ENCODE measurements at places on chromosomes 13 and 19.
A peak's percentile ranks its signal among the peaks of the same experiment; 100 is the strongest.

DNA sequence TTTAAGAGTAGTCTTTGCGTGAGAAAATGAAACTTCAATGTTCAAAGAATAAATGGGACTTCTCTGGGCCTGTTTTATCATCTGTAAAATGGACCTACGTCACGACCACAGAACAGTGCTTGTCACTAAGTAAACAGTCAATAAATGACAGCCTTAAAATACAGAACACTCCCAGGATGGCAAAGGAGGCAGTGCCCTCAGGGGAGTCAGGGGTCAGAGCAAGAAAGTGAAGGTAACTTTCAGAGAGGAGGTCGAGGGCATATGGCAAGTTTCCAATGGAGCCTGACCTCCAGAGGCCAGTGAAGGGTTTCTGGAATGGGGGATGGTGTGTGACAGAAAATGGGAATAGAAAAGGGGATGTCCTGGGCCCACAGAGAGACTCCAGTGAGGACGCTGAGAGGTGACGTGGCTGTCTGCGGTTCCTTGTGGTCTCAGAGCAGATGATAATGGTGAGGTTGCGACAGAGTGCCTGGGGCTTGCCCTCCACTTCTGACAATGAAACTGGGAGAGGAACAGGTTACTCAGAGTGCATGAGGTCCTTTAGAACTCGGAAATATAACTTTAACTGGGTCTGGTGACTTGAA lies 91.8 kb downstream of the UBL3 start:
- DNase-seq, result peak; percentile 97

GRCh38 chr19:42111384-42111783 lies 20.9 kb downstream of the POU2F2 start:
- no peak for DNase-seq

DNA sequence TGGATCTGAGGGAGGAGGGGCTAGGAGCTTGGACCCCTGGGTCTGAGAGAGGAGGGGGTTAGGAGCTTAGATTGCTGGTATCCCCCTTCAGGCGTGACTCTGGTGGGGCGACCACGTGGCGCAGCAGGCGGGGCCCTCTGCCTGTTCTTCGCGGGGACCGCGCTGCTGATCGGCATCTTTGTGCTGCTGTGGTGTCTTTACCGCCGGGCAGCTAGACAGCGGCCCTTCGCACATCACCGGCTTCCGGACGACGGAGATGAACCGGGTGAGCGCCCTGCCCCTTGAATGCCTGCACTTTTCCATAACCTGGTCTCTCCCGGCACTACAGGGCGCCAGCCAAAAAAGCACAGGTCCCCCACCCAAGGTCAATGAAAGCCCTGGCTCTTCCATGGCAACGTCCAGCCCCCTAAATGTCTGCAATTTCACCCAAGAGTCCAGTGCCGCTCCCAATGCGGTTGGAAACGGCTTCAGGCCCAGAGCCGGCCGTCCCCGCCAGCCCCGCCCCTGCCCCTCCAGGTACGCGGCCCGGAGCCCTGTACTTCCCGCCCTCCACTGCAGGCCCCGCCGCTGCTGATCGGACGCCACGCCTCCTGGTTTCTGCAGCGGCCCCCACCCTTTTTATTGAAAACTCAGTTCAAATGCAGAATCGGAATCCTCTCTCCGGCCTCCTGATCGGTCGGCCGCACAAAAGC lies 2.8 kb downstream of the GFY start:
- no peak for DNase-seq

GRCh38 chr13:109779876-109780510 lies 6.4 kb downstream of the IRS2 start:
- no peak for DNase-seq

DNA sequence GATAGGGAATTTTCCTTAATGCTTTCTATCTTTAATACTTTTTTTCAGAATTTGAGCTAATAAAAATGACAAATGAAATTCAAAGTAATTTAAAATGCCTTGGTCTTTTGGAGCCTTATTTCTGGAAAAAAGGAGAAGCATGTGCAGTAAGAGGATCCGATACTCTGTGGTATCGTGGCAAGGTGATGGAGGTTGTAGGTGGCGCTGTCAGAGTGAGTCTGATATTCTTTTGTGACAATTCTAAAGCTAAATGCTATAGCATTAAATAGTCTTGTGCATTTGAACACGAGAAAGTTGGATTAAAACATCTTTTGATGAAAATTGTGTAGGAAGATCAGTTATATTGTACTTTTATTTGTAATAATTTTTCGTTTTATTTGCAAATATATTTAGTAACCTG lies 95.0 kb downstream of the RNF17 start:
- no peak for DNase-seq

- peak; percentile 72 for DNase-seq
These were observed 6.4 kb downstream of the TNFSF14 start for GRCh38 chr19:6663236-6664201.

DNA sequence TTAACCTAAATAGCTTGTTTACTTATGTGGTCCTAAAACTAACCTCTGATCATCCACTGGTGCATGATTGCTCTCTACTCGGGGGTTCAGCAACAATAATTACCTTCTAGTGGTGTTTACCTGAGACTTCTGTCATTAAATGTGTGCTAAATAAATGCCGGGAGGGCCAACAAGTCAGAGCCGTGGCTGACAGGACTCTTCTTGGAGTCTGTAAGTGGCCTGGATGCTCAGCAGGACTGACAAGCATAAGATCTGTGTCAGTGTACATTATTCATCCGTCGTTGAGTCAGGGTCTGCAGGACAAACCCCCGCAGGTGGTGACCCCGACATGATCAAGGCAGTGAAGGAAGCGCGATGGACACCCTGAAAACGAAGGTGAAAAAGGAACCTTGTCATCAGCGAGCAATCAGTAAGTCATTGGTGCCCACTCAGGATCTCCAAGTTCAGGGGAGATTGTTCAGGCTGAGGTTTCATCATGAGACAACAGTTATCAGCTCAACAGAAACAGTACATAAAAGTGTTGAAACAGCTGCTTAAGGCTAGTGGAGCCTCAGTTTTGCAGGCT lies 1466.9 kb downstream of the UQCRFS1 start:
- DNase-seq, result no peak

DNA sequence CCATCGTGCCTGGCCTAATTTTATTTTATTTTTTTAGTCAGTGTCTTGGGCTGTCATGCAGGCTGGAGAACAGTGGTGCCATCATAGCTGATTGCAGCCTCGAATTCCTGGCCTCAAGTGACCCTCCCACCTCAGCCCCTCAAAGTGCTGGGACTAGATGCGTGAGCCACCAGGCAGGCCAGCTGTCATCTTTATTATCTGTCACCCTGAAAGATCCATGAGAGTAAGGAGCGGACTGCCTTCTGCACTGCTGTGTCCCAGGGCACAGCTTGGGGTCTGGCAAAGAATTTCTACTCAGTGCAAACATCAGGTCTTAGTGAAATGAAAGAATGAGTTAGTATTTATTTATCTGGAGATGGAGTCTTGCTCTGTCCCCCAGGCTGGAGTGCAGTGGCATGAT lies 9.5 kb upstream of the TLE5 start:
- no peak for DNase-seq

- DNase-seq, result no peak
These were observed 4.6 kb downstream of the UBA2 start for GRCh38 chr19:34432797-34433196.

DNA sequence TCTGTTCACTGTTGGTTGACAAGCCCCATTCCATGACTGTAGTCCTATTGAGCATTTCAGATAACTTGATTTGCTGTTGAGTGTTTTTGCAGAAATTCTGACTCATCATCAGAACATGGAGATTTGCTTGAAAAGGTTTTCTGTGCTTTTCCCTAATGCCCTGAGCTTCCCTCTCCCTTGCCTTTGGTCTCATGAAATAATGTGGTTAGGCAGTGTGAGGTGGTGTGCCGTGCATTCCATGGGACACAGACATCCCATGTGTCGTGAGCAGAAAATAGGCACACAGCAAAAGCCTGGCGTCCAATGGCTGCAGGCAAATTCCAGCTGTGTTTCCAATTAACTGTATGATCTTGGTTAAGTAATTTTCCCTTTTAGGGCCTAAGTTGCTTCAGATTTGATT lies 197.4 kb downstream of the DLEU7 start:
- no peak for DNase-seq

DNA sequence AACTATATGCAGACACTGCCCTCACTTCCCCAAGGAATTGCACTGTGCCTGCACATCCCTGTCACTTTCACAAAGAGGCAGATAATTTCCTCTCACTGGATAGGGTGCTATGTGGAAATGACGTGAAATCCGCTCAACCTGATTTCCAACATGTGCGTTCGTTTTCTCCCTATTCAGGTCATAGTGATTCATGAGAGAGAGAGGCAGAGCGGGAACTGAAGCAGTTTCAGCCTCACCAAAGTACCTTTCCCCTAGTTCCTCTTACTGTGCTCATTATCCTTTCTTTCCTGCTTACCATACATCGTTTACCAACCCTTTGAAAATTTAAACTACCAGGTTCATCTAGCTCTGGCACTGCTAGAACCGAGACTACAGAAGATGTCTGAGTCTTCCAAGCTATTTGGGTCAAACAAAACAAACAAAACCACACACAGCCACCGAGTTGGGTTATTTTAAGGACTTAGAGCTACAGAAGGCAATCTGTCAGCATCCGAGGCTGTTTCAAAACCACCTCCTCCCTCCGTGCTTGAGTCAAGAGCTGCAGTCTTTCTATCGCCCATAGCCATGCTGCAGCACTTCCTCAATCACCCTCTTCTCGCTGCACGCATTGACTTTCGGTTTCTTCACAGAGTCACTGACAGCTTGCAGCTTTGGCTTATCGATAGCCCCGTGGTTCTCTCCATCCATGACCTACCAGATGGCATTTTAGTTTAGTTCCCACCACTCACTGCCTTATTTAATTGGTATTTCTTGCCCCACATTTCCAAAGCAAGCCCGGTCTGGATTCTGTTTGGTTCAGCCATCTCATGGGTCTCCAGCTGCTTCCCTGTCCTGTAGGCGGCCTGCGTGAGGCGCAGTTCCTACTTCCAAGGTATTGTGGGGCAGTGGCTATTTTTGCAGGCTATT lies 1395.8 kb downstream of the EFNB2 start:
- peak; percentile 74 for DNase-seq

DNA sequence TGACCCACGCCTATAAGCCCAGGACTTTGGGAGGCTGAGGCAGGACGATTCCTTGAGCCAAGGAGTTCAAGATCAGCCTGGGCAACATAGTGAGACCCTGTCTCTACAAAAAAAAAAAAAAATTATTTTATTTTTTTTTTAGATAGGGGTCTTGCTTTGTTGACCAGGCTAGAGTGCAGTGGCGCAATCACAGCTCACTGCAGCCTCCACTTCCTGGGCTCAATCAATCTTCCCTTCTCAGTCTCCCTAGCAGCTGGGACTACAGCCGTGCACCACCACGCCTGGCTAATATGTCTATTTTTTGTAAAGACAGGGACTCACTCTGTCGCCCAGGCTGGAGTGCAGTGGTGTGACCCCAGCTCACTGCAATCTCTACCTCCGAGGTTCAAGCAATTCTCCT lies 4.7 kb downstream of the C19orf38 start:
- DNase-seq, result no peak

DNA sequence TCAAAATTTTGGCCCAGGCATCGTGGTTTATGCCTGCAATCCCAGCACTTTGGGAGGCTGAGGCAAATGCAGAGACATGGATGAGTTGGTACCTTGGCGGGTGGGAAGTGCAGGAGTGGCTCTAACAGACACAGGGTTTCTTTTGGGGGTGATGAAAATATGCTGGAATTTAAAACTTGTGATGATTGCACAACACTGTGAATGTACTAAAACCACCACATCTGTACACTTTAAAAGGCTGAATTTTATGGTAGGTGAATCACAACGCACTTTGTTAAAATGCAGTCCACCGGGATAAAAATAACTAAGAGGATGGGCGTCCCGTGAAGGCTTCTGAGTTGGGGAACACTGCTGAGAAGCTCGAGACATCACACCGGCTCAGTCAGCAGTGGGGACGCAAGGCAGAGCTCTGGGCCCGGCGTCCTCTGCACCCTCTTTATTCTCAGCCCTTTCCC lies 47.1 kb downstream of the MLLT1 start:
- DNase-seq, result no peak

GRCh38 chr13:31413516-31413915 lies 213.7 kb downstream of the B3GLCT start:
- no peak for DNase-seq

DNA sequence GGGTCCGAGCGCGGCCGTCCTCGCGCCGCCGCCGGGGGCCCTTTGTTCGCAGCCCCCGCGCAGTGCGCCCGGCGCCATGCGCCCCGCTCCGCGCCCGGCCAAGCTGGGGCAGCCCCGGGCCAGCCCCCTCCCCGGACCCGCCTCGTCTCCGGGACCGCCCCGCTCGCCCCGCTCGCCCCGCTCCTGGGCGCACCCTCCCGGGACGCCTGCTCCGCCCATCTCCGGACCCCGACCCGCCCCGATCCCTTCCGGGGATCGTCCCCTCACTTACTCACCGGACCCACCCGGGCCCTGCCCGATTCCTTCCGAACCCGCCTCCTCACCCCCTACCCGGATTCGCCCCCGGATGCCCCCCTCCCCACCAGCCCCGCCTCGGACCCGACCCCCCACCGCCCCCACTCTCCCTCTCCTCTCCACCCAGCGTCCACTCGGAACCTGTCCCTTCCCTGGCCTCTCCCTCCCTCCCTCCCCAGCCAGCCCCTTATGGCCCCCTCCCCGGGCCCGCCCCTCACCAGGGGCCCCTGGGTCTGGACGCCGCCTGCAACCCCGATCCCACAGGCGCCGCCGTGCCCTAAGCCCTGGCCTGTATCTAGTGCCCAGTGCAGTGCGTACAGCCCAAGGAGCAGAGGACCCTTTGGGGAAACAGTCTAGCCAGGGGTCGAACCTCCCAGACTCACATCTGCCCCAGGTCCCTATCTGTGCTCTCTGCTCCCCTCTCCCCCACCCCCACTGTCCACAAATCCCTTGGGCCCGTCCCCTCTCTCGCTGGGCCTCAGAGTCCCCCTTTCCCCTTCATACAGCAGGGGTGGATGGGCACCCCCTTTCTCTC lies at the start of gene CPAMD8:
CPAMD8 (minus strand) TSS at position 105 of the 829 bp plus-strand sequence. CDS start 168 bp downstream, outside the sequence.
- no peak for DNase-seq

Measured in inflammatory macrophage treated with lipopolysaccharide for 1 hour (primary cell).